ENCODE measurements at places on chromosomes 7 and 10. TPM values are rescaled to one million over a fixed set of nuclear protein-coding genes. Genes with fewer than 3 reads are reported as not detected.

Gene ZNF425
- 1.3 TPM for total RNA-seq

Gene PRLHR
- total RNA-seq = not detected

Gene LAMB1
- total RNA-seq = 157 TPM

Gene NEBL
- under 0.01 TPM for total RNA-seq

Gene GCK
- total RNA-seq = 2.4 TPM

Gene CLCN1
- total RNA-seq = not detected

Gene LRGUK
- under 0.01 TPM for total RNA-seq

Gene COX15
- total RNA-seq = 24.6 TPM

Gene AMPH
- total RNA-seq = 1.7 TPM

Gene CYP2C18
- not detected for total RNA-seq

Gene TRPV5
- not detected for total RNA-seq

Gene TRIM4
- 19.4 TPM for total RNA-seq

Gene DNAJB6
- total RNA-seq = 97.4 TPM

Gene MYH16
- total RNA-seq = 1.1 TPM

Gene IFIT1
- 29.9 TPM for total RNA-seq

Gene PAPOLB
- not detected for total RNA-seq

Gene CLEC2L
- total RNA-seq = not detected

Gene HHEX
- total RNA-seq = 0.60 TPM

Gene JAKMIP3
- not detected for total RNA-seq

Gene FBXL13
- 1.4 TPM for total RNA-seq

Gene GPR146
- 1.7 TPM for total RNA-seq

Gene TMEM273
- total RNA-seq = not detected

Gene MSMB
- total RNA-seq = not detected

Gene NRP1
- total RNA-seq = 308 TPM

Gene VSTM2A
- not detected for total RNA-seq

Gene OR6B1
- total RNA-seq = not detected

Gene DPP6
- total RNA-seq = 1.3 TPM
